ENCODE measurements at places on chromosomes 6 and 20.

GRCh38 chr6:52576054-52576391, 837 bp downstream of the TRAM2 start:
- DNase-seq = no peak

- no peak for DNase-seq
These were observed 477.0 kb downstream of the HAO1 start for GRCh38 chr20:7463290-7463689.

DNA sequence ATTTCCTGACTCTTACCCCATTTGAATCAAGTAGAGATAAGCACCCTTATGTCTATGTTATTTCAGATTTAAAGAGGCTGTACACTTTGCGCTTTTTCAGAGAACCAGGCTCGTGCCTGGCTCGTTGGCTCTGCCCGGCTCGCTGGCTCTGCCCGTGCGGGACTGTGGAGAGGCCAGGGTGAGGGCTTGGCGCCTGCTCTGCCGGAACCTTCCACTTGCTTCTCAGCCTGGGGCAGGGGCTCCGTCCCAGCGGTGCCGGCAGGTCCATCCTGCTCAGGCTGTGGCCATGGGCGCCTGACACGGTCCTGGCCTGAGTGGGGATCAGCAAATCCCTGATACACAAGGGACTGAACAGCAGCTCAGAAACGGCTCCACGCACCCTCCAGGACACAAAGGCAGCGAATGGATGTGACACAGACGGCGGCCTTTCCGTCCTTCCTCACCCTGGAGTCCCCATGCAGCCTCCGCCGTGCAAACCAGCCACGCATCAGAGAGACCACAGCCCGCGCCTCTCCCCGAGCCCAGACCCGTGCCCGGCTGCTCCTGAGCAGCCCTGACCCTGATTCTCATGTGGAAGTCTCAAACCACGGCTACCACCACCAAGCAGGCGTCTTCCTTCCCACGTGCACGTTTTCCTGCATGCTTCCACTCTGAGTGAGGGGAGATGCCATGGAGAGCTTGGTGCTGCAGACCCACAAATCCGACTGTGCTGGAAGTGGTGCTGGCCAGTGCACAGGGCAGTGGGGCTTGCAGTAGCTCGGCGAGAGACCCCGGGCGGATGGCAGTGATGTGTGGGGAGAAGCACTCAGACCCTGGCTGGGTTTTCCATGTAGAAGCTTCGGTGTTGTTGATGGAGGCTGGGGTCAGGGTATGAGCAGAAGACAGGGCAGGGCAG, 233.9 kb downstream of the ERMARD start:
- DNase-seq = no peak

DNA sequence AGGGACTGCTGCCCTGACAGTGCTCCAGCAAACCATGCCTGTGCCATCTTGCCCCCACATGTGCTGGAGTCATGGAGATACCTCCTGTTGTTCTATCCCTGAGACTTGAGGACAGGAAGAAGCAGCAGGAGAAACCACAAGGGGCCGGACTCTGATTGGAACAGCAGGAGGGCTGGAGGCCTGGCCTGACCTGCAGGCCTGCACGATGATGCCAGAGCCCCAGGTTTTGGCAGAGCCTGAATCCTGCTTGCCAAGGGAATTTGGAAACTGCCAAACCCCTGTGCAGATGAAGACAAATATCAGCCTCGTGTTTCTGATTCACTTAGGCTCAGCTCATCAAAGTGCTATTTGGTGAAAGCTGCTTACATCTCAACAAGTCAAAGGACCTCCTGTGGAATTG, 177.6 kb downstream of the MAFB start:
- DNase-seq = no peak

DNA sequence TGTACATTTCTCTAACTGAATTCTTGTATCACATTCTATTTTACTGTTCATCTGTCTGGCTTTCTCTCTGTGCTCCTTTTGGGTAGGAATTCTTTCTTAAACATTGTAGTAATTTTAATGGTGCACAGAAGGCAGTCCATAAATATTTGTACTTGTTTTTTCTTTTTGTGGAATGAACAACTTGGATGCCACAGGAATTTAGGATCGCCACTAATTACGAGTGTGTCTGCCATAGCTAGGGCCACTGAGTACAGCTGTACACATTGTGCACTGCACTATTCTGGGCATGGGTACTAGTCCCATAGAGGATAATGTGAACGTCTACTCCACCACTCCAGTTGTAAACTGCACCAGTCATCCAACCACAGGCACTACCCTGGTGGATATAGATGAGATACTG, 39.3 kb upstream of the TMEM200A start:
- no peak for DNase-seq

DNA sequence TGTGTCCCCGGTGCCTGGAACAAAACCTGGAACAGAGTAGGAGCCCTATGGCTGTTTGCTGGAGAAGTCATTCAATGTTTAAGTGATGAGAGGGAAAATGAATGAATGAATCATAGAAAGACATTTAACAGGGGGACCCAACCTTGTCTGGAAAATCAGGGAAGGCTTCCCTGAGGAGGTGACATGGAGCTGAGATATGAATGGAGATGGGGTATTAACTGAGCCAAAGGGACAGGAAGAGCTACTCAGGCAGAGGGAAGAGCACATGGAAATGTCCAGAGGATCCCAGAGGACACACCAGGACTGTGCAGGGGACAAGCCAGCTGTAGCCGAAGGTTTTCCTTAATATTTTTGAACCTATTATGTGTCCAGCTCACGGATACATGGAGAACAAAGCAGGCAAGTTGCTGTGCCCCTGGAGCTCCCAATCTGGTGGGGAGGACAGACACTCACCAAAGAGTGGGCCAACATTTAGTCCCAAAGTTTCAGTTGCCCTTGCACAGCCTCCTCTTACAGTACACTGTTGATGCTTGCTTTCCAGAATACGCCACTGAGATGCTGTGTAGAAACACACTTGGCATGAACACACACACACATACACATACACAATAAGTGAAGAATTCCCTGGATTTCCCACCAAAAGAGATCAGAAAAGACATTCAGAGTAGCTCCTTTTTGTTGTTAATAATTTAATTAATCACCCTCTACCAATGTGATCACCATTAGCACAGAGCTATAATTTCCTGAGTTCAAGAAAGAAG, 77.0 kb upstream of the PTPN1 start:
- DNase-seq = no peak

DNA sequence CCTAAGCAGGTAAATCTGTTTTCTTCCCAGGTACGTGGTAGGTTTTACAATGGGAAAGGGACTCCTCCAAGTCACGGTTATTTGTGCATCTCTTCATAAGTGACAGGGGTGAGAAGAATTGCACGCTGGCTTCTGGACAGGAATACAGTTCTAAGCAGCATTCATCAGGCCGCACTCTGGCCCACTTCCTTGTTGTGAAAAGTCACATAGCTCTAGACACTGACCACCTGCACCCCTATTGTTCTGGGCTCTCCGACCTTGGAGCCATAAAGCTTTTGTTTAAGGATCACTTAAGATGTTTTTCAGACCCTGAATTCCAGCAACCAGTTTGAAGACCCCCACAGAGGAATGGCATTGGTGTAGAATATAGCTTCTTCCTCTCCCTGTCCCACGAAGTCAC, 31.4 kb downstream of the RAMACL start:
- no peak for DNase-seq

GRCh38 chr6:68689910-68690309, 54.8 kb downstream of the ADGRB3 start:
- DNase-seq = no peak

GRCh38 chr6:116096979-116097816, 3.5 kb upstream of the NT5DC1 start:
- no peak for DNase-seq

DNA sequence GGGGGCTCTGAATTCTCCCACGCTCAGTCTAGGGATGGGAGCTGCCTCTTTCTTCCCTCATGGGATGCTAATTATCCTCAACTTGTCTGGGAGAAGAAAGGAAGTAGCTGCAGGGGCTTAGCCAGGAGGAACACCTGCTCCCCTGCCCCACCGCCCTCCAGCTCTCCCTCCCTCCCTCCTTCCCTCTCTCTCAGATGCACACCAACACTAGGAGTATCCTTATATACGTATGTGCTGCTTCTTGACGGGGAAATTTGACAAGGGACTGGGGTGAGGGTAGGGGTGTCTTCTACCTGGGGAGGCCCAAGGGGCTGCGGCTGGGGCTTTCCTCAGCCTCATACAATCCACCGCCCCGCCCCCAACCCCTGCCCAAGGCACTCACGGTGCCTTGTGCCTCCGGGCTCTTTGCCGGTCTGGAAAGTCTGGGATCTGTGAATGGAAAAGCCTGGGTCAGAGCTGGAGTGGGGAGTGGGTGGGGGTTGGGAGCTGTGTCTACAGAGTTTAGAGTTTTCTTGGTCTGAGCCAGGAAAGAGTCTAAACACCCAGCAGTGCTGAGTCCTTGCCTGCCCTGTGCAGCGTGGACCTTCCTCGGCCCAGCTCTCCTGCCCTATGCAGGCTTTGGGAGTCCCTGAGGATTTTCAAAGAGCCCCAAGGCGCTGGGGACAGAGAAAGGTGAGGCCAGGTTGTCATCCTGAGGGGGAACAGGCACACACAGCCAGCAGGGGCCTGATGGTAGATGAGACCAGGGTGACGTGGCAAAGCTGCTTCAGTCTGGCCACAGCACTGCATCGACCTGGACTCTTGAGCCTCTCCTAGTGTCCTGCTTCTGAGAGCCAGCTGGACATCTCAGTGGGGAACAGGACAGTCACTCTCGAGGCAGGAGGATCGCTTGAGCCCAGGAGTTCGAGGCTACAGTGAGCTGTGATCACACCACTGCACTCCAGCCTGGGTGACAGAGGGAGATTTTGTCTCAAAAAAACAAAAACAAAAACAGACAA, 29.3 kb upstream of the EMILIN3 start:
- no peak for DNase-seq

GRCh38 chr20:25345721-25346120, 44.9 kb downstream of the ABHD12 start:
- DNase-seq = no peak

GRCh38 chr6:14059791-14060436, 57.7 kb upstream of the CD83 start:
- no peak for DNase-seq

DNA sequence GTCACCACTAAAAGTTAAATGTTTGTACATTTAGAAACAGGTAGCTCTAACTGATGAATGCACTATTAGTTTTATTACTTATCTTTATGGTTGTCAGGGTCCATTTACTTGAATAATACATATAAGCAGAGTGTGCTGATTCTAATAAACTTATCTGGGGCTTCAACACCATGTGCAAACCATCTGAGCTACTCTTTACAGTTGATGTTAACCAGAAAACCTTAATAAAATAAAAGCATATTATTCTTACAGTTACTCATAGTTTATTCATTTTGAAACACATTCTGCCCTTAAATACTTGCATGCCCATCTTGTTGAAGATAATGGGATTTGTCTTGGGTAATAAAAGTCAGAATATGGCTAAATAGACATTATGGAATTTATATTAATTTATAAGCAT, 1042.2 kb downstream of the EPHA7 start:
- no peak for DNase-seq

- DNase-seq = no peak
These were observed 141.1 kb upstream of the FOXQ1 start for GRCh38 chr6:1170794-1171193.

- no peak for DNase-seq
These were observed 197.5 kb upstream of the SULF2 start for GRCh38 chr20:47982574-47983360.

GRCh38 chr6:118774581-118774980, 119.4 kb upstream of the ASF1A start:
- no peak for DNase-seq

- DNase-seq = no peak
These were observed 148.0 kb downstream of the DHX35 start for GRCh38 chr20:39109933-39110818.

DNA sequence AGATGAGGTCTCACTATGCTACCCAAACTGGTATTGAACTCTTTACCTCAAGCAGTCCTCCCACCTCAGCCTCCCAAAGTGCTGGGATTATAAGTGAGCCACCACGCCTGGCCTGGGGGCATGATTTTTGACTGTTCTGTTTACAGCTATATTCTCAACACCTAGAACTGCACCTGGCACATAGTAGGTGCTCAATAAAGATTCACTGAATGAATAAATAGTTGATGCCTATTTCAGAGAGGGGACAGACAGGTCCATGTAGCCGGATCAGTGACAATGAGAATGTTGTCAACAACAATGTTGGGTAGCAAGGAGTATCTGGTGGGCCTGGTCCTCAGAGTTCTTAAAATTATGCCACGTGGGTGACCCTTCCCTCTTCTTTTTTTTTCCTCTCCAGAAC, 8.9 kb downstream of the TRAF3IP2 start:
- no peak for DNase-seq

DNA sequence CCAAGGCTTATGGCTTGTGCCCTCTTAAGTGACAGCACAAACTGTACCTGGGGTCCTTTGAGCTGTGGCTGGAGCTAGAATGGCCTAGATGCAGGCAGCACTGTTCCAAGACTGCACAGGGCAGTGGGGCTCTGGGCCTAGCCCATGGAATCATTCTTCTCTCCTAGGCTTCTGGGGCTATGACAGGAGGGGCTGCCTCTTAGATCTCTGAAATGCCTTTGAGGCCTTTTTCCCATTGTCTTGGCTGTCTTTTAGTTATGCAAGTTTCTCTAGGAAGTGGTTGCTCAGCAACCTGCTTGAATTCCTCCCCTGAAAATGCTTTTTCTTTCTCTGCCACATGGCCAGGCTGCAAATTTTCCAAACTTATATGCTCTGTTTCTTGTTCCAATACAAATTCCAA, 183.4 kb downstream of the WDR27 start:
- no peak for DNase-seq

GRCh38 chr6:90083891-90084290, 189.6 kb downstream of the GJA10 start:
- DNase-seq = peak; percentile 63

GRCh38 chr6:158649289-158650143, at the start of gene SYTL3:
TSS of gene SYTL3 (plus strand) at chr6:158650054. CDS start at chr6:158663269, 13,215 bp downstream.
- peak; percentile 55 for DNase-seq

DNA sequence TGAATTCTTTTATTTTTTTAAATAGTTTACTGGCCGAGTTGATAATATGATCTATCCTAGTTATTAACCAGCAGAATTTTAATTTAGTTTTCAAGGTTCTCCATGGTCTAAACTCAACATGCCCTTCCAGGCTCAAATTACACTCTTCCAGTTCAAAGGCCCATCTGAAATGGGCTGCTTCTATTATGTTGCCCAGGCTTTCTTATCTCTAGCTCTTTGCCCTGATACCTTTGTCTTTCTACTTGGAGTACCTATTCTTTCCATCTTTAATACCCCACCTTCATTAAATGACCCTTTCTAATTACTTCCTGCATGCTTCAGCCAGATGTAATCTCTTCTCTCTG, 541.2 kb upstream of the FLRT3 start:
- DNase-seq = no peak

- DNase-seq = peak; percentile 42
These were observed 2.6 kb downstream of the PACSIN1 start for GRCh38 chr6:34468378-34468892.

DNA sequence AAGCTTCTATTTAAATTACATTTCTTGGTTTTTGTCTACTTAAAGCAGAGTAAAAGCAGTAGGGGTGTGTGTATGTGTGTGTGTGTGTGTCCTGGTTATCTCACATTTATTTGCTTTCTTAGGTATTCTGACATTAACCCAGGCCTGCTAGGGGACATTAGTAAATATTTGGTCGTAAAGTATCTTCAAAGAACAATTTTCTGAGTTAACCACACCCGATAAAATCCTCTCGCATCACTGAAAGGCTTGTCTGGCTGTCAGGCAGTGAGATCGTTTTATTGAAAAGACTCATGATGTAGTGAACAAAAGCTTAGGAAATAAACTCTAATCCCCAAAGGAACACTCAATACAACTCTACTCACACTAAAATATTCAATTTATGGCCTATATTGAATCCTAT, 77.9 kb downstream of the ZNF217 start:
- DNase-seq = no peak
